CD4-positive, alpha-beta T cell treated with Interleukin-12 subunit alpha and Interleukin-12 subunit beta, for 1 hour (primary cell): ENCODE measurements at places on chromosomes 7 and 10.

DNA sequence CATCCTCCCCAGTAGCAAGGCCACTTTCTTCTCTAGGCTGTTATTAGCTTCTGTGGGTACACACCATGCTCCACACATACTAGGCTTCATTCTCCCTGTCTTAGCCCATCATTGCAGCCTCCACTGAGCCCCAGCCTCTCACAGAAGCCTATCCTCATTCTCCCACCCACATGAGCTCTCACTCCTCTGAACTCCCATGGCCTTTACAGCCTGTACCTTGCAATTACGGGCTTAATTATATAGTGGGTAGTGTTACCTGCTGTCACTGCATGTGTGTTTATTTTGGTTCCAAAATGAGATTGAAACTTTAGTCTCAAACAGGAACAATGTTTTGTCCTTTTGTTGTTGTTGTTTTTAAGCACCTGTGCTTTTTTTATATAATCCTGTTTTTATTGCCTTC, 460.0 kb downstream of the KCNMA1 start:
- DNase-seq: no peak

GRCh38 chr7:28211006-28211405, 30.4 kb upstream of the JAZF1 start:
- no peak for DNase-seq

GRCh38 chr7:106630648-106631047, 30.3 kb downstream of the CCDC71L start:
- no peak for DNase-seq

DNA sequence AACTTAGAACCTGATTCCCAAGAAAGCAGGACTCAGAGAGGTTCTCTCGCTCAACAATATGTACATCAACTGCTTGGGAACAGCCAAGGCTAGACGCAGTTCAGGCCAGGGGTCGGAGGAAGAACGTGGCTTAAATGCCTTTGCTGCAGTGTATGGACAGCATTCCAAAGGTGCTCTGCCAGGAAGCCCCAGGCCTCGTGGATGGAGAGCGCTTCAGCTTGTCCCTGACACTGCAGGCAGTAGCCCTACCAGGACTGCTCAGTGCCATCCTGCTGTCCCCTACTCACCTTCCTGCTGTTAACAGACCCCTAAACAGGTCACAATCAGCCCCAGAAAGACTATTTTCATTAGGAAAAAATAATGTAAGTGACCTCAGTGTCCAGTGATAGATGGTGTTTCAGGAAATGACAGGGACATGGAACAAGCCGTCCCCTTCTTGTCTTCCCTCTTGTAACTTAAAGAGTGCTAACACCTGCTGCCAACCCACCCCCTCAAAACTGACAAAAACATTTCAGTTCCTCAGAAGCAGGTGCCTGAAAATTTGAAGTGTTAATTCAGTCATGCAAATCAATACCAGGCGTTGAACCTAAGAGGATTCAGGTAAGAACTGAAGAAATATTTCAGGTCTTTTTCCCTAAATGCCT, 16.5 kb downstream of the CREB3L2 start:
- no peak for DNase-seq

GRCh38 chr7:12269100-12269895, 58.2 kb downstream of the TMEM106B start:
- DNase-seq: no peak

DNA sequence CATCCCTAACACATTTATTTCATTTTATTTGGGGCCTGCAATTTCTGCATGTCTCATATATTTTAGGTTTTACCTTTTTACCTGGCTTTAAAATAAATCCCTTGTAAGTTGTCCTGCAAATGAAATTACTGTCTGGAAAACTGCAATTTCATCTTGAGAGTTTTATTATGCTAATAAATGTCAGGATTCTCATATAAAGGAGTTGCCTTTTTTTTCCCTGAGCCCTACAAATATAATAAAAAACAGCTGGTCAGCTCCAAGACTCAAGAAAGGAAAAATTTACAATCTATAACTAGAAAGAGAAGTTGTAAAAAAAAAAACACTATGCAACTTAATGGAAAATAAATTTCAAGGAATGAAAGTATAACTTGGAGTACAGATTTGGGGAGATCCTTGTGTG, 108.7 kb downstream of the SH2D4B start:
- DNase-seq: no peak

DNA sequence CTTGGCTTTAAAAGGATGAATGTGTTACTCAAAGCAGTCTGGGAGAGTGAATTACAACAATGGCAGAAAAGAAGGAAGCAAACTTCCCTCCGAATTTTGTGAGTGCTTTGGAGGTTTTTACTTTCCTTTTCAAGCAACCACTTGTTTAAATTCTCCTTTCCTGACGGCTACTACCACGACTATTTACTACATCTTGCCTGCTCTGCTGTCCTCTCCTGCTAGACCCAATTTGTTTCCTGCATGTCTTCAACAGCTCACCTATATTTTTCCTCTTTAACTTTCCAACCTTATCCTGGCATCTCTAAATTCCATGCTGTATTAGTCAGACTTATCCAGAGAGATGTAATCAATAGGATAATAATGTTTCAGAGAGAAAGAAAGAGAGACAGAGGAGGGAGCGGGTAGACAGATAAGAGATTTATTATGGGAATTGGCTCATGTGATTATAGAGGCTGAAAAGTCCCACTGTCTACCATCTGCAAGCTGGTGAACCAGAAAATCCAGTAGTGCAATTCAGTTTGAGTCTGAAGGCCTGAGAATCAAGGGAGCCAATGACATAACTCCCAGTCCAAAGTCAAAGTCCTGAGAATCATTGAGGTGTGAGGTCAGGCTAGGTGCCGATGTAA, 42.8 kb upstream of the SLC13A1 start:
- no peak for DNase-seq

DNA sequence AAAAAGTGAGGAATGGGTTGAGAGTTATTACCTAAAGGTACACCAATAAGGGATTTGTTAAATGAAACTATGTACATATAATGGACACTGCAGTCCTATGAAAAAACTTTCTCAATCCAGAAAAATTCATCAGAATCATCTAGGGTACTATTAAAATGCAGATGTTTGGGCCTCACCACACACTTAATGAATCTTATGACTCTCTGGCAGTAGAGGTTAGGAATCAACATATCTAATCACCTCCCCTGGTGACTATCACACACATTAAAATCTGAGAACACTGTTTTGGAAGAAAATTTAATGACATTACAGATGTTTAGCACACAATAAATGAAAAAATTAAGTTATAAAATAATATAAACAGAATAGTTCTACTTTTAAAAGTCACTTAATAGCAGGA, 32.1 kb downstream of the BAZ1B start:
- no peak for DNase-seq

GRCh38 chr10:46305079-46305818, 18.5 kb downstream of the ANTXRL start:
- no peak for DNase-seq

DNA sequence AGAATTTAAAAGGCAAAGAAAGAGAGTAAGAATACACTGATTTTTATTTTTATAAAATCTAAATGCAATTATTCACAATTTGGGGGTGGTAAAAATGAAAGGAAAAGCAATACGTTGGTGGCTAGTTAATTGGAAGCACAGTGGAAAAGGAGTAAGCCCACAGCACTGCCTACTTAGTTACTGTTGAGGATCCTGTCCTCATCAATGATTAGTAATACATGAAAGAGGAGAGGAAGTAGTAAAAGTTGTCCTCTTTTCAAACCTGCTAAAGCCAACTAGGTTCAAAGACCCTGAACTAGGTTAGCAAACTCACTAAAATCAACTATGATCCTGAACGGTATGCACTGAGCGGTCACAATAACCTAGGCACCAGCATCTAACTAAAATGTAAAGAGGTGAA, 52.7 kb upstream of the LRRN3 start:
- no peak for DNase-seq

- no peak for DNase-seq
Observed at GRCh38 chr7:97013134-97013844, 7.9 kb downstream of the DLX6 start.

- DNase-seq: no peak
Observed at GRCh38 chr10:102773320-102773719, 29.6 kb downstream of the WBP1L start.
